ENCODE measurements at places on chromosomes 5 and 9.

- DNase-seq, result no peak
These were observed 134.2 kb downstream of the CDH10 start for GRCh38 chr5:24510523-24510988.

DNA sequence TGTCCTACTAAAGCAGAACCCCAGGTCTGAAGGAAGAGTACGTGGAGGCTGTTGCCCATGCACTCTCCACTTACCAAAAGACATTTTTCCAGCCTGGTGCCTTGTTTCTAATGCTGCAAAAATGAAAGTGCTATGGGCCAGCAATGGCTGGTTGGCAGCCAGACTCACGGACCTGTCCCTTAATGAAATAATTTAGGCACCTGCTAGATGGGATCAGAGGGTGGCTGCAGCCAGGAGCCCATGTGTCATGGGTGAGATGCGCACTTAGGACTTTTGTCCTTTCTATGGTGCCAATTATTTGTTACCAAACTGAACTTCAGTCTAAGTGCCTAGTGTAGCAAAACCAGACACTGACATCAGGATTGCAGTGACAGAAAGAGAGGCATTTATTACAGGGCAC lies 276.3 kb downstream of the YTHDC2 start:
- DNase-seq, result no peak

DNA sequence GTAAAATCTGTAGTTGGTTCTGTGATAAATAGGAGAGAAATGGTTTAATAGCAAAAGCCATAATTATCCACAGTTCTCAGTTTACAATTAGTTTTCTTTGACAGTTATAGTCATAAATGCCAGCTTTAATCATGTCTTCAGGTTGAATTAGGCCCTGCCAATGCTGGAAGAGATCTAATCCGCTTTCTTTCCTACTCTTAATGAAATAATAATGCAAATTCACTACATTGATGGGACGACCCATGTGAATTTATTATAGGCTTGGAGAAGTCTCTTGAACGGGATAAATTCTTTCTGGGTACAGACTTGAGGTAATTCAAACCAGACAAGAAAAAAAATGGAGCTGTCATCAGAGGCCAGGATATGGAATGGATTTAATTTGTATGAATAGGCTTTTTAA lies 950.4 kb downstream of the EFNA5 start:
- DNase-seq, result no peak

GRCh38 chr5:43661102-43661501 lies 58.1 kb downstream of the NNT start:
- DNase-seq, result peak; percentile 61

DNA sequence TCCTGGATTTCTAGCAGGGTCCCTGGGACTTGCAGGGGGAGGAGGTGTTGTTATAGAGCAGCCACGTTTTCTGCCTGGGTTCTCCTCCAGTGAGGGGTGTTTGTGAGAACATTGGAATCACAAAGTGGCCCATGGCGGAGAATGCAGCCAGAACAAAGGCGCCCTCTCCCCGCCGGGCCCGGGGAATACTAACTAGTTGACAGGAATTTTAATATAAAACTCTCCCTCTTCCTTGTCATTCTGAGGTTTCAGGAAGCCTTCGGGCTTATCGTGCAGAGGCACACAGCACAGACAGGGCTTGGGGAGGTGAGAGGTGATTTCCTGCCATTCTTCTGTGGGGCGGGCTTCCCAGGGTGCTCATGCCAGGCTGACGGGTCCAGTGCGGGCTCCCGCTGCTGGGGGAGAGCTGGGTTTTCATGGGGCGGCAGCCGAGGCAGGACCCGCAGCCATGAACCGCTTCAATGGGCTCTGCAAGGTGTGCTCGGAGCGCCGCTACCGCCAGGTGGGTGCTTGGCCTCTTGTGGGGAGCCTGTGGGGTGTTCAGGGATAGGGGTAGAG lies 37.7 kb downstream of the RGS3 start:
- DNase-seq, result peak; percentile 48

GRCh38 chr5:159210846-159211245 lies 1.5 kb upstream of the RNF145 start:
- DNase-seq, result no peak

GRCh38 chr5:81269751-81270393 lies 31.5 kb upstream of the ZCCHC9 start:
- no peak for DNase-seq

- DNase-seq, result no peak
These were observed 20.2 kb downstream of the SLC12A7 start for GRCh38 chr5:1091632-1092031.

DNA sequence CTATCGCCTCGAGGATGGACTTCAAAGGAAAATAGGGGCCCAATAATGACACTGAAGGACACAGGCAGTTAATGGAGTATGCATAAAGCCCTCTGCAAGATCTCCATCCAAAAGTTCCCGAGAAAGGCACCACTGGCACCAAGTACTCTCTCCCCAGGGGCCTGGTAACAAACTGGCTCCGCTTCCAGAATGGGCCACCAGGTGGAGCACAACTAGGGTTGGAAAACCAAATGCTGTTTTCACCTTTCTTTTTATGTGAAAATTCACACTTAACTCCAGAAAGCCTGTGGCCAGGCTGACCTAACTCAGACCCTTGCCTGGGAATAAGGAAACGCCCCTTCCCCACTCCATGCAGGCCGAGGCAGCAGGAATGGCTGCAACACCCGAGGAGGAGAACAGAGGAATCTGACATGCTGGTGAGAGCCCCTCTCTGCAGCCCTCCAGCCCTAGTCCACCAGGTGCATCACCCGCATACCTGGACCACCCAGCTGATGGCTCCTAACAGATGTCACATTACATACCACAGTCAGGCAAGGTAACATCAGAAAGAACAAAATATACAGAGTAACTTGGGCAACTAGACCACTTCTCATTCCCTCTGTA lies 42.8 kb downstream of the CAMSAP1 start:
- DNase-seq, result peak; percentile 75

GRCh38 chr5:132827943-132828673 lies 2.3 kb downstream of the SHROOM1 start:
- no peak for DNase-seq
